ENCODE measurements at places on chromosomes 7 and 10.

- DNase-seq, result no peak
Observed at GRCh38 chr10:5540891-5541290, 16.1 kb downstream of the CALML3 start.

DNA sequence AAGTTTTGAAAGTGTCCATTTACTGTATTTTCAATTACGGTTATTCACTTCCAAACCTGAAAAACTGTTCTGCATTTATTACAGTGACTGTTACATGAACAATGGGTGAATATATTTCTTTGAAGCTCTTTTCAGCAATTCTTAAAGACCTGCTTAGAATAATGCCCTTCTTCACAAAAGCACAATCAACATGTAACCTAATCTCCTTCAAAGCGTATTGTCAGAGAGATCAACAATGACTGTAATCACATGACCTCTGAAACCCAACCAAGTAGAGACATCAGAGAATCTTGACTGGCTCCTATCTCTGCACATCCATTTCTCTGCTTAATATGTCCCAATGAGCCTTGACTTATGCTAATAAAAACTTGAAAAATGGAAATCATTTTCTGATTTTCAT is 126.7 kb downstream of the NRCAM start:
- DNase-seq, result no peak

DNA sequence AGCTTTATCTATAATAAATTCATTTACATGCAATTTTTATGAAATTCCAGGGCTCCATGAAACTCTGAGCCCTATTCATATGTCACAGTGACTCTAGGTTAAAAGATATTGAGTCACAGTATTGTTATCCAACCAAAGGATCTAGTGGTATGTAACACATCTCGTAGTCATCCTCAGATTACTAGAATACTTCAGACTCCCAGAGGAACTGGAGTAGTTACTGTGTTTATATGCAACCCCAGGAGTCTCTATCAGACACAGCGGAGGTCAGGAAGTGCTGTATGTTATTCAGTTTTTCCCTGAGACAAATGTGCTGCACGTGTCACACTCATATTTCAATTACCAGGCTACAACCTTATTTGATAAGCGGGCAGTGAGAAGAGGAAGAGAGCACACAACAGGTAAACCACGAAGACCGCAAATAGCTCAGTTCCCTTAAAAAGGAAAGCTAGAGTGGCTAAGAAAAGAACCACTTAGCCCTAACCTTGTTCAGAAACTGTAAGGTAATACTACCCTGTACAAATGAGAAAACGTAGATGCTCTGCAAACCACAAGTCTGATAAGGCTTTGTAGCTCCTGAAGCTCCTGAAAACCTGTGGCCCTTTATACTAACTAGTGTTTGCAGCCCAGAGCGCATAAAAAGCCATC is 114.0 kb upstream of the CNTNAP2 start:
- peak; percentile 69 for DNase-seq

GRCh38 chr10:113854013-113854760 is at the start of the genes DCLRE1A and NHLRC2:
TSS of gene DCLRE1A (minus strand) at chr10:113854082. CDS start at chr10:113853182, 900 bp downstream.
TSS of gene NHLRC2 (plus strand) at chr10:113854661. CDS start at chr10:113854873, 212 bp downstream.
- DNase-seq, result peak; percentile 73

DNA sequence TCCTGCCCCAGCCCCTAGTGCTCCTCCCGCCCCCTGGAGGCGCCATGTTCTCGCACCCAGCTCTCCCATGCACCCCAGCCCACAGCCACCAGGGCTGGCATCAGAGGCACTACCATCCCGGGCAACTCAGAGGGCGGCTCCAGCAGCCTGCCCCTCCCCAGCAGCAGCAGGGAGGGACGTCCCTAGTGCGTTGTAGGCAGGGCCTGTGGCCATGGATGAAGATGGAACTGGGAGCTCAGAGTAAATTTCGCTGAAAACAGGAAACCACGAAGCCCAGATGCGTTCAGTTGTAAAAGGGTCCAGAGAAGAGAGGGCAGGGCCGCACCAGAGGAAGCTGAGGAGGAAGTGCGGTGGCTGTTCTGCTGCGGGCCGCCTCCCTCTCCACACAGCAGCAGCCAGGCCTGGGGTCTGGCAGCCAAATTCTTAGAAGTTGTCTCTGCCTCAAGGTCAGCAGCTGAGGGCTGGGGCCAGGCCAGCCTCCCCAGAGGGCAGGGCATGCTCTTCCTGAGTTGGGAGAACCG is 24.6 kb downstream of the VSIR start:
- DNase-seq, result peak; percentile 99

- DNase-seq, result no peak
Observed at GRCh38 chr10:43980313-43980712, 331.6 kb upstream of the ZNF32 start.

DNA sequence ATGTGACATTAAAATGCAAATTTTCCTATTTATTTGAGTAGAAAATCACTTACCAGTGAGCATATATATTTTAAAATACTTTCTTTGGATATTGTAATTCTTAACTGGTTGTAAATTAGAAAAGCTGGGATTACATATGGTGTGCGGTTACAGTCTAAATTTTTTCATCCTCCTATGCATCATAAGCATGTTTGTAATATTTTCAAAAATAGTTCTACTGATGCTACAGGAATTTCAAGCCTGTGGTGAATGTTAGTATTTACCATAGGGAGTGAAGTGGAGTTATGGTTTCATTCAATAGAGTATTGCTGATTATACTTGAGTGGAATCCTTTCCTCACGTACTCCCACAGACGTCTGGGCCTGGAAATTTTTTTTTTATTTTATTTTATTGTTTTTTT is 34.6 kb upstream of the ST7 start:
- DNase-seq, result no peak

DNA sequence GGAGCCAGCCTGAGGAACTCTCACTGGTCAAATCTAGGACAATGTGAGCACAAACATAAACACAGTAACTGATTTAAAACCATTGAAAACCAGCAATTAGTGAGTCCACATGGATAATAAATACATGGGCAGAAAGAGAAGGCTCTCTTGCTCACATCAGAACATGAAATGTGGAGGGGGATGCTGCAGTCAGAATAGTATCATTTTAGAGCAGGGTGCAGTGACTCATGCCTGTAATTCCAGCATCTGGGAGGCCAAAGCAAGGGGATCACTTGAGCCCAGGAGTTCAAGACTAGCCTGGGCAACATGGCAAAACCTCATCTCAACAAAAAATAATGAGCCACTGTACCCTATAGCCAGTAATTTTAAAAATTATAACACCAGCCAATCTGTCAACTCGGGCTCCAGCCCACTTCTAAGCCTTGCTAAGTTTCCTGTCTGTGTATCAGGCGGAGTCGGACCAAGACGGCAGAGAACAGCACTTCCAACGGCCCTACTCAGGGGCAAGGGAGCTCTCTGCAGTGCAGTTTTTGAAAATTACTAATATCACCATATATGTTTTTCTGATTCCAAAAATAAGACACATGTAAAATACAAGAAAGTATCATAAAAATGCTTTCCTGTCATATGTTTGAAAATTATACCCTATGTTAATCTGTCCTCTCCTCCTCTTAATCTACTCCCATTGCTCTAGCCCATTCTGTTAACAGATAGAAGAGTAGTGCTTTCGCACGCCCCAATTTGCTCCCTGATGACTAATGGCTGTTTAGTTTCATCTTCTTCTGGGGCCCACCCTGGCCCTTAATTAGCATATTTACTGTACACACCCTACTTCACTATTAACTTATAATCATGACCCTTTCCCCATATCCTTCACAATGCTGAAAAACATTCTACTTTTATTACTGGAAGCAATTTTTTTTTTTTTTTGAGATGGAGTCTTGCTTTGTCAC is 17.1 kb downstream of the URGCP start:
- DNase-seq, result no peak

- DNase-seq, result no peak
Observed at GRCh38 chr7:95004618-95005247, 97.3 kb downstream of the PPP1R9A start.

- no peak for DNase-seq
Observed at GRCh38 chr7:31309407-31309806, 31.1 kb downstream of the NEUROD6 start.

DNA sequence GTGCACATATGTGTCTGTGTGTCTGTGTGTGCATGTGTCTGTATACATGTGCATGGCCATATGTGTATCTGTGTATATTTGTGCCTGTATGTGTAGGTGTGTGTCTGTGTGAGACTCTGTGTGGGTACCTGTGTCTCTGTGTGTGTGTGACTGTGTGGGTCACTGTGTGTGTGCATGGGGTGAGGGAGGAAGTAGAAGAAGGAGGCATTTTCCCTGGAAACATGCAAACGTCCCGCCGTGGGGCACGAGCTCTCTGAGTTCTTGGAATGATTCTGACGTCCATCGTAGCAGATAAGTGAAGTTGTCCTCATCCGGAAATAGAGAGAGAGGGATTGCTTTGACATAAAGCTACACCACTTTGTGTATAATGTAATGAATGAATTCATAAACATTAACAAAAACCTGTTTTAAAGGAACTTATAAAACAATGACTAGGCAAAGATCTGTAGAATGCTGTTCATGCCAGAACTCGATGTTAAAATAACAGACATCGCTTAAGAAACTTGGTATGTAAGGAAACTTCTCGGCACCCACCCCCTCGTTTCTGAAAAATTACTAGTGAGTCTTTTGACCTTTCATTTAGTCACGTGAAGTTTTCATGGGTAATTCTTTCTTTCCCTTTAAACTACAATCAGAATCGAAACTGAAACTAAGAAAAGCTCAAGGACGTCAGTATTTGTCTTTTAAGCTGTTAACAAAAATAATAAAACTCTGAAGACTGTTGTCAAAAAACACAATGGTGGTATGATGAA is 43.6 kb upstream of the KLF6 start:
- peak; percentile 20 for DNase-seq

DNA sequence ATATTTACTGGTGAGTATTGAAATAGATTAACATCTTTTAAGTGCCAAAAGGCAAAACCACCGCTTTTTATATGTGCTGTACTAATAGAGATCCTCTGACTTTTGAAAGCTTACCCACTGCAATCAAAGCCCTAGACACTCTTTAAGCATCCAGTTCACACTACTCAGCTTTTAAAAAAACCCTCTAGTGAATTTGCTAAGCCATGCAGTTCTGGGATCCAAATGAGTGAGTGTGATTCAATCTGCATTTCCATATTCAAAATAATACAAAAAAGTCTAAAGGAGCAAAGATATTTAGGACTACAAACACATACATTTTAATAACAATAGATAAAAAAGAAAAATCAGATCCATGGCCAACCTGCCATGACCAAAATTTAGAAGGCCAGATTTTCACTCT is 288.2 kb downstream of the MAGI2 start:
- no peak for DNase-seq

DNA sequence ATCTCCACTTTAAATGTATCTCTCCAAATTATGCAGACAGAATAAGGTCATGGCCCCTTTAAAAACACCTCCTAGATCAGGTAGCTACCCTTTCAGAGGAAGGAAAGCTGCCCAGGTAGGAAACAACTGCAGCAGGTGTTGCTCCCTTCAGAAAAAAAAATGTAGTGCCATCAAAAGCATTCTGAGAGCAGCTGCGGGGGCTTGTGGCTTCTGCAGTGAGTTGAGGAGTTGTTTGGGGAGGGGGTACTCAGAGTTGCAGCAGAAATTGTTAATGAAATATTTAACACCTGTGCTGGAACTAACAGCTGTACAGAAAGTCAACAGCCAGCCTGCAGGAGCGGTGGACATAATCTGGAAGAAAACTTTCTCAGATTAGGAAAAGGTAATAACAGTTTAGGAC is 24.0 kb downstream of the CDHR3 start:
- DNase-seq, result no peak

DNA sequence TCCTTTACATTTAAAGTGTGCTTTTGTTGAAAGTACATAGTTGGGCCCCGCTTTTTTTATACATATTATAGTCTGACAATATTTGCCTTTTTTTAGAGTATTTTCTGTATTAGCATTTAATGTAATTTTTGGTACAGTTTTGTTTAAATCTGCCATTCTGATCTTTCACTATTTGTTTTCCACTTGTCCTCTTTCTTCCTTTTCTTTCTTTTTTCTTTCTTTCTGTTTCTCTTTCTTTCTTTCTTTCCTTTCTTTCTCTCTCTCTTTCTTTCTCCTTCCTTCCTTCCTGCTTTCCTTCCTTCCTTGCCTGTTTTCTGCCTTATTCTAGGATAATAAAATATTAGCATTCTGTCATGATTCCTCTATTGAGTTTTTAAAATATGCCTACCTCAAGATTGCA is 9.5 kb downstream of the LIPK start:
- DNase-seq, result no peak

- DNase-seq, result no peak
Observed at GRCh38 chr10:60448246-60448645, 58.6 kb upstream of the ANK3 start.

DNA sequence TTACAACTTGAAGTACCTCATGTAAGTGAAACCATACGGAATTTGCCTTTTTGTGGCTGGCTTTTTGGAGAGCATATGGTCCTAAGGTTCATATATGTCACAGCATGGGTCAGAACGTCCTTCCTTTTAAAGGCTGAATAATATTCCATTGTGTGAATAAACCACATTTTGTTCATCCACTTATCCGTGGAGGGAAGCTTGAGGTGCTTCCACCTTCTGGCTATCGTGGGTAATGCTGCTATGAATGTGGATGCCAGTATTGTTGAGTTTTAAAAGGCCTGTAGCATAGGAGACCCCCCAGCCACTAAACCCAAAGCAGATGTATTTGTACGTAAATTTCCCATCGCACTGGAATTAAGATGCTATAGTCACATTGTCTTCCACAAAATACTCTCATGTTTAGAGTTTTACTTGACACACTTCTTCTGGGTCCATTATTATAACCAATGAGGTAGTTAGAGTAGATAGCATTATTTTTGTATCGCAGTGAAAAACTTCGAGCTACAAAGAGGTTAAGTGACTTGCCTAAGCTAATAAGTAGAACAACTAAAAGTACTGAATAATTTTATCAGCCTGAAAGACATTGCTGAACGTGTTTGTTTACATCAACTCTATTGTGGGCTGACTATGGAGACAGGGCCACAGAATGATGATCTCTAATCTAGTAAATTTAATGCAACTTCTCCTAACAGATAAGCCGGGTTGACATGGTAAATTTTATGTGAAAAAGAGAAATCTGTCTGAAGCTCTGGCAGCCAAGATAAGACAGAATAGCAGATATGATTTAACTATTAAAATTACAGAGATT is 183.0 kb upstream of the CTBP2 start:
- DNase-seq, result peak; percentile 4
